ENCODE measurements at places on chromosomes 5 and 9. TPM values are rescaled to one million over a fixed set of nuclear protein-coding genes. Genes with fewer than 3 reads are reported as not detected.

DNA sequence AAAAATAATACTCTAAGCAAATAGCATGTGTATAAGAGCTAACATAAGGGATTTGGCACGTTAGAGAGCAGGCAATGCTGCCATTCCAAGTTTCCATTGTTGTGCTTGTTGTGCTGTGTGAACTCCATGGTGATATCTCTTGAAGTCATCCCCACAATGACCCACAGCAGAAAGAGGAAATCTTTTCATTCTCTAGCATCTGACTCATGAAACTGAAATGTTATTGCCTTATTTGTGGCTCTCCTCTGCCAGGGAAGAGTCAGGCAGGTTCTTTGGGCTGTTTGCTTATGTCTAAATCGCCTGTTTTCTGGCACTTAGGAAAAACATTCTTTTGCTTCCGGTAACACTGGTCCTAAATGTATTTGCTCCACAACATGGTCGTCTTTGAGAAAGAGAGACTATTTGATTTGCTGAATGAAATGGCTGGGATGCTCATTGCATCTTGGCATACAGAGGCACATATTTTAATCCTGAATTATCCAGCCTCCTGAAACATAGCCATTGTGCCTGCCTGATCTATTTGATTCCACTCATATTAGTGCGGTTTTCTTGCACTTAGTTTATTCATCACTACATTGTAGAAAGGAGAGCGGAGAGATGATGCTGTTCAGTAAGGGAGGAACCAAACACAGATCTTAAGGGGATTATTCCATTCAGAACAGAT lies 188.8 kb downstream of the CSNK1G3 start:
- no peak for DNase-seq
- H3K36me3 ChIP-seq: no peaks in the 10 kb centered on the region
- H3K4me3 ChIP-seq: no peak overlapping the region
- no peaks in the 10 kb centered on the region for H3K4me1 ChIP-seq
- no peak overlapping the region for H3K27ac ChIP-seq

GRCh38 chr9:99820685-99821395 lies 845 bp upstream of the NR4A3 start:
- peak; percentile 64 for DNase-seq
- H3K4me1 ChIP-seq: peaks cover 78% of the 10 kb centered on the region
- peaks cover 5% of the 10 kb centered on the region for H3K36me3 ChIP-seq
- H3K27ac ChIP-seq: peak overlapping the region; percentile 92

DNA sequence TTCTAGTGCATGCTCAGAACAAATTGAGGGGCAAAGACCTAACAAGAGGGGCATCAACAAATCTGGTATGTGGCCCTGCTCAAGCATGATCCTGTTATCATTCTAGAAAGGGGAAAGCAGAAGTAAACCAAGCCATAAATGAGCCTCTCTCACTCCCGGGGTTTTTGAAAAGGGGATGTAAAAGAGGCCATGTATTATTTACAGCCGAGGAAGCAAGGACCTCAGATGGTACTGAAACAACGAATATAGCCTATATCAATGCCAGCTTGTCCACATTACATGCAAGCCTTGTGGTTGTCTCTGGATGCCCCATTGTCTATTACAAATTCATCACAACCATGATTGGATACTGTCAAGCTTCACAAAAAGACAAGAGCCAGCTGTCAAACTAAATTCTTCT lies 211.3 kb downstream of the DCP2 start:
- DNase-seq: no peak
- H3K4me3 ChIP-seq: no peak overlapping the region
- peaks cover under 1% of the 10 kb centered on the region for H3K36me3 ChIP-seq
- H3K27ac ChIP-seq: no peak overlapping the region
- no peaks in the 10 kb centered on the region for H3K4me1 ChIP-seq

- no peak overlapping the region for H3K27ac ChIP-seq
- H3K4me1 ChIP-seq: peaks cover 35% of the 10 kb centered on the region
- H3K27me3 ChIP-seq: peaks cover 75% of the 10 kb centered on the region
- H3K4me3 ChIP-seq: peak overlapping the region; percentile 64
- no peaks in the 10 kb centered on the region for H3K36me3 ChIP-seq
Measured at GRCh38 chr9:126515873-126516505, 97.7 kb upstream of the LMX1B start.

AUH gene
- total RNA-seq: 85.8 TPM

PLAC8L1 gene
- total RNA-seq: 1.4 TPM

ATP10B gene
- not detected for total RNA-seq
